ENCODE measurements at places on chromosomes 5 and 9. TPM values are rescaled to one million over a fixed set of nuclear protein-coding genes. Genes with fewer than 3 reads are reported as not detected.

Gene GADD45G
- 130 TPM for total RNA-seq

Gene RBM22
- 51.5 TPM for total RNA-seq

Gene OR1J2
- not detected for total RNA-seq

Gene CYSRT1
- 0.60 TPM for total RNA-seq

Gene SPATA31E1
- total RNA-seq: not detected

Gene C1QTNF3
- total RNA-seq: 65.3 TPM

Gene STPG3
- not detected for total RNA-seq

Gene PPP2R2B
- 32.9 TPM for total RNA-seq

Gene FOXI1
- not detected for total RNA-seq

Gene PPP3R2
- total RNA-seq: 0.82 TPM

Gene SLC23A1
- total RNA-seq: not detected

Gene PCDH12
- 8.6 TPM for total RNA-seq

Gene TOR4A
- 3.7 TPM for total RNA-seq

Gene STX17
- 44.3 TPM for total RNA-seq

Gene ADAMTS6
- total RNA-seq: 48.3 TPM

Gene SYNPO
- total RNA-seq: 10.1 TPM

Gene ADAMTS19
- total RNA-seq: 36.0 TPM

Gene SLC9A3
- total RNA-seq: 3.1 TPM

Gene FCN2
- total RNA-seq: not detected

Gene PCDHGA10
- total RNA-seq: 15.6 TPM

Gene ZNF366
- 2.5 TPM for total RNA-seq

Gene DNAJC25
- total RNA-seq: 11.8 TPM

Gene PCDHA5
- 2.9 TPM for total RNA-seq

Gene TPPP
- total RNA-seq: 5.2 TPM

Gene EFCAB9
- not detected for total RNA-seq

Gene CNTNAP3B
- total RNA-seq: 39.9 TPM

Gene FGF18
- 5.3 TPM for total RNA-seq

Gene ITK
- total RNA-seq: 0.44 TPM

Gene CCDC69
- total RNA-seq: 3.8 TPM
